ENCODE measurements at places on chromosomes 6 and 20. TPM values are rescaled to one million over a fixed set of nuclear protein-coding genes. Genes with fewer than 3 reads are reported as not detected.

GRCh38 chr20:46681032-46681854 lies 8.0 kb downstream of the TP53RK start:
- peak; percentile 79 for DNase-seq

DNA sequence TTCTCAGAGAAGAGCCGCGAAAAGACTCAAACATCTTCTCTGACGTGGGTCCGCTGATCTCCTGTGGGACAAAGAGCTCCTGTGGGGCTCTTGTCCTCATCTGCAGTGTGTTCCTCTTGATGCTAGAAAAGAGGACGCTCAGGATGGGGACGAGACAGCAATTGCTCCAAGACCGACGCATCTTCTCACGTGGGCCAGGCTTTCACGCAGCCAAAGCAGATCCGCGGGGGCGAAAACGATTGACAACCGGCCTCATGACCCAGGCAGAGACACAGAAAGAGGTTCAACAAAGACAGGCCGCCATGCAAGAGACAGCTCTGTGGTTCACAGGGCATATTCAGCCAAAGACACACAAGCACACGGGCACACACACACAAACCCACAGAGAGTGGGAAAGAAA lies 971.8 kb upstream of the DEFB115 start:
- no peak for DNase-seq

DNA sequence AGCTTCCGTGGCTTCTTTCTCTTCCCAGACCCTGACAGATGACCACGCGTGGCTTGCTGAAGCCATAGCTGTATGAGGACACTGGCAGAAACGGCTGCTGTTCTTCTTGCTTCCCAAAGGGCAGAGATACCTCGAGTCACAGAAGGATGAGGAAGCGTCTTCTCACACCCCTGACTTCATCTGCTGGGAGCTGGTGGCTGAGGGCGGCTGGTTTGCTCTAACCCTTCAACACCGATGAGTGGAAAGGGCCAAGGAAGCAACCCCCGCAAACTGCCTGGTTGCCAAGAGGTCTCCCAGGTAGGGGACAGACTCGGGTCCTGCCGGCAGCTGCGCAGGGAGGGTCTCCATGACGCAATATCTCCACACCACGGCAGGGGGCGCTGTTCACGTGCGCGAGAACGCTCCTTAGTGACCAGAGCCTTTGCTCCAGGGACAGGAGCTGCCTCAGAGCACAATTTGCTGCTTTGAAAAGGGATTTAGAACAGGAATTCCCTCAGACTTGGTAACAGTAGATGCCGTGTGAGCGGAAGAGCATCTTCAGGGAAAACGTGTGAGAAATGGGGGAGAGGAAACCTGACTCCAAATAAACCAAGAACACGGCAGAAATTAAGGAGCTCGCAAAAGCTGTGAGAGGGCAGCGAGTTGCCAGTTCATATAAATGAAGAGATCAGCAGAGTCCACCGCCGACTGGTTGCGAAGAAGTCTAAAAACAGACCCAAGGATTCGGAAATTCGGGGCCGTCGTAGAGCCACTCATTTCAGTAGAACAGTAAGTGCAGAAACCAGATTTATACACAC lies 80.2 kb downstream of the ERMARD start:
- peak; percentile 73 for DNase-seq

The NAA20 gene
- 45.8 TPM for total RNA-seq

The PRSS16 gene
- 21.8 TPM for total RNA-seq
